ENCODE measurements at places on chromosomes 1 and 21.
A peak's percentile ranks its signal among the peaks of the same experiment; 100 is the strongest.

GRCh38 chr1:57874418-57874877 lies 450.6 kb upstream of the DAB1 start:
- peak; percentile 80 for DNase-seq

DNA sequence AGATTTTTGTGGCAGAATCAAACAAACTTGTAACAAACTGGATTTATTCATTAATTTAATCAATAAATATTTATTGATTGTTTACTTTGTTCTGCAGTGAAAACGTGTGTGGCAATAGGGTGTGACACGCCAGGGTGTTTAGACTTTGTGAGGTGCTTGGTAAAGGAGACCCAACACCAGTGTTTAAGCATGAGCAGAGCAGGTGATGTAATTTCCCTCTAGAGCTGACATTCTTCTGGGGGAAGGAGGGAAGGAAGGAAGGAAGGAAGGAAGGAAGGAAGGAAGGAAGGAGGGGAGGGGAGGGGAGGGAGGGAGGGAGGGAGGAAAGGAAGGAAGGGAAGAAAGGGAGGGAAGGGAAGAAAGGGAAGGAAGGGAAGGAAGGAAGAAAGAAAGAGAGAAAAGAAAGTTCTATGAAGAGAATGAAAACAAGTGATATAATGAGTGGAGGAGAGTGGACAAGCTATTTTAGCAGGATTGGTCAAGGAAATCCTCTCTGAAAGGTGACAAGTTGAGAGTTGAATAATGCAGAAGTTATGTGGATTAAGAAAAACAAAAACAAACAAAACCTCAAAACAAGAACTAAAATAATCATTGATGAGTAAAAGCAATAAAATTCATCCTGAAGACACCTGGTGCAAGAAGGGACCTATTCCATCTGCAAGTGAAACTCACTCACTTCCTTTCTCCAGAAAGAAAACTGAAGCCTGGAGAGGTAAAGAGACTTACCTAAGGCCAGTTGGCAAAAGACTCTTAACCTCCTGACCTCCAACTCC lies 60.8 kb downstream of the TSEN15 start:
- peak; percentile 17 for DNase-seq

GRCh38 chr1:41590331-41590730 lies 105.8 kb upstream of the EDN2 start:
- no peak for DNase-seq

GRCh38 chr1:50605186-50605875 lies 182.1 kb upstream of the DMRTA2 start:
- DNase-seq, result peak; percentile 47

- no peak for DNase-seq
Observed at GRCh38 chr1:41044187-41044586, 22.7 kb upstream of the SLFNL1 start.

DNA sequence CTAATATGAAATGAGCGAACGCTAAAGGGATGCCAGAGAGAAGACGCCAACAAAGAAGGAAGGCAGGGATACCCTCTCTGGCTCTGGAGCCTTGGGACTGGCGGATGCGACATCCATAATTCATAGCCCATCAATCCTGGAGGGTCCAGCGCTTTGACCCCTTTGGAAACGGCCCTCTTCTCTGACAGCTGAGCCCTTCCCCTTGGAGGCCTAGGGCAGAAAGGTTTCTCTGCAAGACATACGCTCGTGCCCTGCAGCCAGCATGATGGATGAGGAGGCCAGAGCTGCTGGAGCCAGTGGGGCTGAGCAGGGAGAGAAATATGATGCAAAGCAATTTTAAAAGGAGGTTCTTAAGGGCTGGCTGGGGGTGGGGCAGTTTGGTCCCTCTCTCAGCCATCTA lies 22.2 kb downstream of the OPTC start:
- no peak for DNase-seq

GRCh38 chr21:14630556-14631069 lies 84.5 kb upstream of the SAMSN1 start:
- no peak for DNase-seq

DNA sequence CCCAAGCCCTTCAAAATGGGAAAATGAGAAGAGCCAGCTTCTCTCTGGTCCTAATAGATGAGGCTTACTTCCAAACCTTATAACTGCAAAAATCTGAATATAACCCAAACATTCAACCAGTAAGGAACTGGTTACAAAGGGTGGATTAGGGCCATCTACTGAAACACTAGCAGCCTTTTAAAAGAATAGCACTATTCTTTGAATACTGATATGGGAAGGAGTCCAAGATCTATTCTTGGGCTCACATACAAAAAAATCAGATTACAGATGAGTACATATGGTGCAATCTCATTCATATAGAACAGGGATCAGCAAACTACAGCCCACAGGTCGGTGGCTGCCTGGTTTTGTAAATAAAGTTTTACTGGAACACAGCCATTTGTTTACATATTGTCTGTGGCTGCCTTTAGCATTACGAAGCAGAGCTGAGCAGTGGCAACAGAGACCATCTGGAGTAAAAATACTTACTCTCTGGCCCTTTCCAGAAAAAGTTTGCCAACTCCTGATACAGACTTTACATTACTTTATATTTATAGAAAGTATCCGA lies 167.7 kb downstream of the ZSCAN20 start:
- DNase-seq, result no peak

DNA sequence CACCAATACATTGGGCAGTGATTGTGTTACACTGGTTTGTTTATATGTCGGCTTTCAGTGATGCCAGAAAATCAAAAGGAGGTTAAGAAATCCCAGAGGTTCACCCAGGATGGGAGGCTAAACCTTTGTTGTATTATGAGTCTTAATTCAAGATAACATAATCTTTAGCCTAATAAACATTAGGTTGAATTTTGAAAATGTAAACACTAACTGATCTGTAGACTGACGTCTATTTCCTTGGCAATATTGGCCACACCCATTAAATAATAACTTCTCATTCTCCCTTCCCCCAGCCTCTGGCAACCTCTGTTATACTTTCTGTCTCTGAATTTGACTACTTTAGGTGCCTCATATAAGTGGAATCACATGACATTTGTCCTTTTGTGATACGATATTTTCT lies 238.7 kb downstream of the DISC1 start:
- no peak for DNase-seq

DNA sequence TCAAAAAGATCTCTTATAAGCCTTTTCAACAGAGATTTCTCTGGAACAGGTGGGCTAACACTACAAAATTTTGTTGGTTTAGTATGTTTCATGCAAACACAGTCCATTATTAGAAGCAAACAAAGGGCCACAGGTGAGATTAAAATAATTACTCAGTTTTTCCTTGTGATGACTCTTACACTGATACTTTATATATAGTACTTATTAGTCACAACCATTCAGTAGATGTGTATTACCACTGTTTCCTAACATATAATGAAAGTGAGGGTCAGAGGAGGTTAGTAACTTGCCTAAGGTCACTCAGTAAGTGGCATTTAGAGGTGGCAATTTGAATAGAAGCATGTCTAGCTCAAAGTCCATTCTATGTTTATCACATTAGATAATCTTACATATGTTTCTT lies 44.2 kb downstream of the CYYR1 start:
- DNase-seq, result no peak

DNA sequence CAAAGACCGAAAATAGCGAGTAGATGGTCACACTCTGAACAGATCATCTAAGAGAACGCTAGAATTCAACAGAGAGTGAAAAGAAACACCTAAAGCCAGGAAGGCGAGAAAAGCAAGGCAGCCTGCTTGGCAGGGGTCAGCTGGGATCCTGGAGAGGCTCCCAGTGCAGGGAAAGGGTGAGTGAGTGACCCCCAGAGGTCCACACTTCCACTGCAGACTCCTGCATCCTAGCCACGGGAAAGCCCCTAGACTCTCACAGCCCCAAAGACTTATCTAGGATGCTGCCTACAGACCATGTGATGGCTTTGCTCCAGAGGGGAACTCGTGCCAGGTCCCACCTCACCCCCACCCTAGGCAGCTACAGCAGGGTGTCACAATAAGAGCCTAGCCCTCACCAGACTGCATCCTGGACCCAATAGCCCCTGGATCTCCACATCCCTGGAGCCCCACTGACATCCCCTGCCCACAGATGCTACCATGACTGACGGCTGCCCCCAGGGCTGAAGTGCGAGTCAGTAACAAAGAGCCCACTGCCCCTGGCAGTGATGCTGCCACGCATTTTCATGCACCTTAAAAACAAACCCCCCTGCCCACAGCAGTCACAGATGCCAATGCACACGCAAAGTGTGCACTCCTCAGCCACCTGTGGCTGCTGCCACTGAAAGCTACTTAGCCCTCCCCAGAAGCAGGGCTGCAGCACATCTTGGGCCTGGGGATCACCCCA lies 62.2 kb downstream of the PSMG1 start:
- no peak for DNase-seq

GRCh38 chr1:34262023-34262853 lies 85.5 kb downstream of the C1orf94 start:
- no peak for DNase-seq

GRCh38 chr1:15153184-15153841 lies at the start of gene TMEM51:
TSS of gene TMEM51 (plus strand) at chr1:15153747. CDS start at chr1:15215088, 61,341 bp downstream.
- peak; percentile 57 for DNase-seq

GRCh38 chr1:198892065-198892464 lies 253.2 kb downstream of the PTPRC start:
- peak; percentile 19 for DNase-seq

DNA sequence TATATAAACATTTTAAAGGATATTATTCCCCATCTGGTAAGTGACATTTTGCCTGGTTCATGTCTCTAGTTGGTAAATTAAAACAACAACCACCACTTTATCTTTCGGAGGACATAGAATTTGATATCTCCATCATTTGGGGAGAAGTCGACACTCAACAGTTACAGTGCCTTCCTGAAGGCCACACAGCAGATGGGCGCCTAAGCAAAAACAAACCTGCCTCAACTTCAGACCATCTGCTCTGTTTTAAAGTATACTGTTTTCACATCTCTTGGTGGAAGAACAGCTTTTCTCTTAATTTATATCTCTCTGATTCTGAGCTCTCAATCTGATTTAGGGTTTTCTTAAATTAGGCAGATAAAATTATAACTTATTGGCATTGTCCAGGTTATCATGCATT lies 282.2 kb downstream of the RYR2 start:
- no peak for DNase-seq

GRCh38 chr21:27149034-27149433 lies 182.1 kb upstream of the ADAMTS5 start:
- DNase-seq, result peak; percentile 25

DNA sequence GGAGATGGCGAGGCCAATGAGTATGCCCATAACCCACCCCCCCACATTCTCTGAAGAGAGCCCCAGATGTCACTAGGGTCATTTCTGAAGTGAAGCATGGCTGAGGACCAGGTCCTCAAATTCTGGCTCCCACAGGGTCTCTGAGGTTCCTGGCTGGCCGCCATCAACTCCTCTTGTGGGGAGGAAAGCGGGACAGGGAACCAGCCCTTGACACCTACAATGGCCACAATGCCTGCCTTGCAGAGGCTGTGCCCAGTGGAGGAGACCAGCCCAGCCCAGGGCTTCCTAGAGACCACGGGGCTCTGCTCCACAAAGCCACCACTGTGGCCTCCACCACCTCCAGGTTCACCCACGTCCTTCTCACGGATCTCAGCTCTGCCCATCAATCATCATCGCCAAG lies 120.1 kb upstream of the ARHGEF16 start:
- no peak for DNase-seq

GRCh38 chr1:244599937-244600350 lies 53.0 kb upstream of the DESI2 start:
- peak; percentile 84 for DNase-seq

- DNase-seq, result no peak
Observed at GRCh38 chr21:34834852-34835501, 166.2 kb downstream of the CLIC6 start.

GRCh38 chr1:57686306-57686705 lies 262.4 kb upstream of the DAB1 start:
- DNase-seq, result no peak

DNA sequence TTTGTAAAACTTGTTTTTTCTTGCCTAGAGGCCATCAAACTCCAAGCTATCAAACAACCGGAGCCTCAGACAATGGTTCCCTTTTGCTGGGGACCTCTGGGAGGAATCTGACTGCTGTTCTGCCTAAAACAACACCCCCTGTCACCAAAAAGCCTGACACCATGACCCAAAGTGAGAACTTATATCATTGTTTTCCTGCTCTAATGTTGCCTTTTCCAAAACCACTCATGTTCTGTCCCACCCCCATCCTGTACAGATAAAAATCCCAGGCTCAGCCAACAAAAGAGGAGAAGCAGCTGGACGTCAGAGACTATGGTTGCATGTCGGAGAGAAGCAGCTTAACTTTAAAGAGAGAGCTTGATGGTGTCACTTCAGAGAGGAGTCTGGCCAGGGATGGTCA lies 327.2 kb upstream of the CXADR start:
- DNase-seq, result no peak

- DNase-seq, result no peak
Observed at GRCh38 chr1:221636967-221637366, 104.9 kb downstream of the DUSP10 start.

DNA sequence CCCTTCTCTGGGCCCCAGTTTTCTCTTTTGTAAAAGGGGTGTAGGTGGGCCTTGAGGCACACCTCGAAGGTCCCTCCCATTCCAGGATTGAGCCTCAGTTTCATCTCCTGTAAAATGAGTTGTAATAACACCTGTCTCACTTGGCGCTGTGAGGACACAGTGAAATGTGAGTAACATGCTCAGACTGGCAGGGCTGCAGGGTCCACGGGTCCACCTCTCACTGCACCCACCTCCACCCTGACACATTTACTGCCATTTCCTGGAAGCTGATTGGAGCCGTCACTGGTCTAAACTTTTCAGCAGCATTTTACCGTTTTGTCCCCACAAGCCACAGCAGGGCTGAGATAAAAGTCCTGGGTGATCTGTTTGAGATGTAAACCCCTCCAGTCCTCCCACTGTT lies 398.0 kb downstream of the PTPRU start:
- DNase-seq, result no peak

DNA sequence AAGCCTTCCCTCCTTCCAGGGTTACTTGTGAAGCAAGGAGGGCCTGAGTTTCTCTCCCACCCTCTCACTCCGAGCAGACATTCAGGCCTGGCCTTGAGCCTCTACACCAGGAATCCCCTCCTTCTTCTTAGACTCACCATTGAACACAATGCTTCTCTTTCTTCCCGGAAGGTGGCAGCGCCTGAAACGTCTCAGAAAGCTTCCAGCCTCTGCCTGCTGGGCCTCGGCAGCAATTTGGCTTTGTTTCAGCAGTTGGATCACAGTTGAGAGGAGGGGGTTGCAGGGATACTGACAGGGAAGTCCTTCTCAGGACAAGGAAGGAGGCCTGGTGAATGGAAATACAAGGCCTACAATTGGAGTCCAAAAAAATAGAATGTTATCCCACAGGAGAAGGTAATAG lies 6.3 kb downstream of the CLDN8 start:
- DNase-seq, result no peak

DNA sequence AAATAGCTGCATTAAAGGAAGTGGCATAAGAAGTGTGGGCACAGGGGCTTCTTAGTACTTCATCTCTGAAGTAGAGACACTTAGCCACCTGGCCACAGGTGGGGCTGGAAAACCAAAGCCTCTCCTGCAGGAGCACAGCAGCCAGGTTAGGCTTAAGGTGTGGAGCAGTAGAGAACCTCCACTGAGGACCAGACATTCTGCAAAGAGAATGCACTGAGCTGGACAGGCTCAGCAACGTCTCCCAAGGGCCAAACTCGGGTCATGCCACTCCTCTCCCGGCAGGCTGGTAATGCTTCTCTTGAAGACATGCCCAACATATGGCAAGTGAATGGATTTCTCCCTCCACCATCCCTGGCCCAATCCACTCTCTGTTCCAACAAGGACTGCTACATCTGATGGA lies 33.0 kb upstream of the LRRC38 start:
- DNase-seq, result no peak

- no peak for DNase-seq
Observed at GRCh38 chr1:90800012-90800717, 83.1 kb upstream of the BARHL2 start.

Data from kidney glomerular epithelial cell (primary cell).